PC-3 (cell line): ENCODE measurements at places on chromosomes 5 and 9. TPM values are rescaled to one million over a fixed set of nuclear protein-coding genes. Genes with fewer than 3 reads are reported as not detected.

DNA sequence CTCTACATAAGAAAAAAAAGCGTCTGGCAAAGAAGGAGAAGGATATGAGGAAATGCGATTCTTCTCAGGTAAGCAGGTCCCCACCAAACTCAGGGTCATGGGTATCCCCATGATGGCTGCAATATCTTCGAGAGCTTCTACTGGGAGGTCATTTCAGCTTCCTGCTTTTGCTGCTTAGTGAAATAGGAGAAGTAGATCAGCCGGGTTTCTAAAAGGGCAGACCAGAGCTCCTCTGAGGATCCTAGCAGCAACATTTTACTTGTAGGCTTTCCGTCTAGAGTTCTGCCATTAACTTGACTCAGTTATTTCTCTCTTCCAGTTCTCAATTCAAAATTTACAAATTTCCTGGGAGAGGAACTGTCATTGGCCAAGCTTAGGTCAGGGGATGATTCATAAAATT is 134.7 kb downstream of the DPYSL3 start:
- H3K27me3 ChIP-seq: no peaks in the 10 kb centered on the region
- H3K4me1 ChIP-seq: no peaks in the 10 kb centered on the region
- no peak overlapping the region for H3K27ac ChIP-seq
- no peak overlapping the region for H3K4me3 ChIP-seq

GRCh38 chr5:125863579-125863978 is 559.6 kb upstream of the GRAMD2B start:
- no peaks in the 10 kb centered on the region for H3K36me3 ChIP-seq
- no peaks in the 10 kb centered on the region for H3K4me1 ChIP-seq
- H3K4me3 ChIP-seq: no peak overlapping the region
- no peaks in the 10 kb centered on the region for H3K27me3 ChIP-seq
- DNase-seq: no peak

DNA sequence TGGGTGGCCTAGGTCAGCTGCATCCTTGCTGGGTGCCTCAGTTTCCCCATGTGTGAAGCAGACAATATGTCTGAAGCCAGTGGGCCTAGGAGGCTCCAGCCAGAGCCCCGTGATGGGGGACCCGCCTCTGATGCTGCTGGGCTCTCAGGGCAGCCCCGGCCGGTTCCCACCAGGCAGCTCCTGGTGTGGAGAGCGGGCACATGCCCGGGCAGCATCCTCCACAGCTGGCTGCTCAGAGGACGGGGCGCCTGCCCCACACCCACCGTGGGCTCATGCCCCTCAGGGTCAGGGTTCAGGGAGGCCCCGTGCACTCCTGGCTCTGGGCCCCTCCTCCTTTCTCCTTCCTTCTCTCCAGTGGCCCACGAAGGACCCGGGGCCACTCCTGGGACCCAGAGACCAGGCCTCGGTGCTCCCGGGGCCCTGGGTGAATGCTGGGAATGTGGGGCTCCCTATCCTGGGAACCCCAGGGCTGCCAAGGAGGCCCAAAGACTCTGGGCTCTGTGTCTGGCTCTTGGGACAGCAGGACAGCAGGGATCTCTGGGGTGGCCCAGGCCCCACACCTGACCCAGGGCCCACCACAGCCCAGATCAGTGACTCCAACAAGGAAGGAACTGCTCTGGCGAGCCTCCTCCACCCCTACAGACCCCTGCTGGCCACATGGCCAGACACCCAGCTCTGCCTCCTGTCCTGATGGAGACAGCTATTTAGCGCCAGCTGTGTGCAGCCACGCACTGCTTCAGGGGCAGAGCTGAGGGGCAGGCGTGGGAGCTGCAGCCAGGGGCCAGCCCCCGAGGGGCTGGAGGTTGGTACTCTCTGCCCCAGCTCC is 39.5 kb upstream of the EGFL7 start:
- no peak for DNase-seq
- no peaks in the 10 kb centered on the region for H3K36me3 ChIP-seq
- H3K4me1 ChIP-seq: no peaks in the 10 kb centered on the region
- H3K4me3 ChIP-seq: no peak overlapping the region

- peak; percentile 54 for DNase-seq
- H3K27me3 ChIP-seq: no peaks in the 10 kb centered on the region
- no peaks in the 10 kb centered on the region for H3K36me3 ChIP-seq
Observed at GRCh38 chr5:173781432-173781815, 106.7 kb upstream of the CPEB4 start.

DNA sequence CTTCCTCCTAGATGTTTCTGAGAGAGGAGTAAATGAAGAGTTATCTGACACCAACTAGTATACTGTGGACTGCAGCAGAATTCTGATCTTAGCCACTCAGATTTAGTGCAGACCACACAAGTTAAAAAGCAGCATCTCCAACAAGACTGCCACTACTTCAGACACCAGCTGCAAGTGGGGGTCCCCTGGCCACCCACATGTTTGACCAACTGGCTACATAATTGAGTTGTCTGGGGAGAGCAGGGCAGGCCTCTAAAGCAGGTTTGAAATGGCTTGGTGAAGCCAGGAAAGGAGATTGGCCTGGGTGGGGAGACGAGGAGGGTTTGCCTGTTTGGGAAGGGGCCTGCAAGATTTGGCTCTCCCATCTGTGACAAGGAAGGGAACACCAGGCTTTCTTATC is 40.5 kb upstream of the FAM81B start:
- H3K4me3 ChIP-seq: no peak overlapping the region
- H3K27me3 ChIP-seq: peaks cover 7% of the 10 kb centered on the region; the same call in 1 of the 2 replicates
- no peaks in the 10 kb centered on the region for H3K36me3 ChIP-seq
- no peak overlapping the region for H3K27ac ChIP-seq

GRCh38 chr9:81122749-81123148 is 566.6 kb downstream of the TLE1 start:
- H3K27ac ChIP-seq: no peak overlapping the region
- peaks cover 24% of the 10 kb centered on the region for H3K4me1 ChIP-seq
- H3K36me3 ChIP-seq: no peaks in the 10 kb centered on the region
- H3K27me3 ChIP-seq: no peaks in the 10 kb centered on the region
- no peak for DNase-seq
- H3K4me3 ChIP-seq: no peak overlapping the region

GRCh38 chr5:176547802-176548201 is 1.3 kb upstream of the CDHR2 start:
- DNase-seq: peak; percentile 45
- H3K27ac ChIP-seq: peak overlapping the region; percentile 77
- no peaks in the 10 kb centered on the region for H3K27me3 ChIP-seq

DNA sequence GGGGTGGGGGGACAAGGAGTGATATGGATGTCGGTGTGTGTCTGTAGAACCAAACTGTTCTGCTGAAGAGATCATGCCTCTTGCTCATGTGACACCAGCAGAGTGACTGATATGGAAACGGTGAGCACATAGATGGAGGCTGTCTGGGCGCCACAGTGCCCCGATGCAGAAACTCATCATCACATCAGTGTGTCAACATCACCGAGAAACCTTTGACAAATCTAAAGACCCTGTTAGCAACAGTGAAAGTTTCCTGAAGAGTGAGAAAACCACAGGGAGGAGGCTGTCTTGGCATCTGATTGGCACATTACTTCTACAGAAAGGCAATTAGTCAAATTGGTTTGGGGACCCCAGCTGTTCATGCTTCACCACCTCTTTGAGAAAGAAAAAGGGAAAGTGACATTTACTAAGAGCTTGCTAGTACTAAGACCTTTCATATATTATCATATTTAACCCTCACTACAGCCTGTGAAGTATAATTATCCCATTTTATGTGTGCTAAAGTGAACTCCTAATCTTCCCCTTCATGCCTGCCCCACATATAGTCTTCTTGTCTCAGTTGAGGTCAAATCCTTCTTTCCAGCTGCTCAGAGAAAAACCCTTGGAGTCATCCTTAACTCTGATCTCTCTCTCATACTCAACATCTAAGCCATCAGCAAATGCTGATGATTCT is 25.6 kb downstream of the CSF2 start:
- peak overlapping the region; percentile 29 for H3K27ac ChIP-seq
- no peak for DNase-seq
- H3K27me3 ChIP-seq: no peaks in the 10 kb centered on the region

DNA sequence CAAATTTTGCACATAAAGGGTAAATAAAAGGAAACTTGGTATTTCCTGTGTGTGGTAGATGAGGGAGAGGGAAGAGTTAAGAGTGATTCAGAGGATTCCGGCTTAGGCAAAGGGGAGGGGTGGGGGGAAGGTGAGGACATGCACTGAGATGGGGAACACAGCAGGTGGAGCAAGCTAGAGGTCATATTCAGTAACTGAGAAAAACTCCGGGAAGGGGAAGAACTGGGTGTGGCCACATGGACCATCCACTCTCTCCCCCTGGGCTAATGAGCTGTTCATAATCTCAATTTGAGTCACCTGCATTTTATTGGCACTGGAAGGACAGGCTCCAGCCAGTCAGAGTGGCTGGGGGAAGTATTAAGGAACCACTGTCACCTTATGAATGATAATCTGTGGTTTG is 45.1 kb upstream of the UGCG start:
- H3K27ac ChIP-seq: peak overlapping the region; percentile 80
- H3K27me3 ChIP-seq: no peaks in the 10 kb centered on the region
- no peaks in the 10 kb centered on the region for H3K36me3 ChIP-seq
- peak; percentile 93 for DNase-seq

DNA sequence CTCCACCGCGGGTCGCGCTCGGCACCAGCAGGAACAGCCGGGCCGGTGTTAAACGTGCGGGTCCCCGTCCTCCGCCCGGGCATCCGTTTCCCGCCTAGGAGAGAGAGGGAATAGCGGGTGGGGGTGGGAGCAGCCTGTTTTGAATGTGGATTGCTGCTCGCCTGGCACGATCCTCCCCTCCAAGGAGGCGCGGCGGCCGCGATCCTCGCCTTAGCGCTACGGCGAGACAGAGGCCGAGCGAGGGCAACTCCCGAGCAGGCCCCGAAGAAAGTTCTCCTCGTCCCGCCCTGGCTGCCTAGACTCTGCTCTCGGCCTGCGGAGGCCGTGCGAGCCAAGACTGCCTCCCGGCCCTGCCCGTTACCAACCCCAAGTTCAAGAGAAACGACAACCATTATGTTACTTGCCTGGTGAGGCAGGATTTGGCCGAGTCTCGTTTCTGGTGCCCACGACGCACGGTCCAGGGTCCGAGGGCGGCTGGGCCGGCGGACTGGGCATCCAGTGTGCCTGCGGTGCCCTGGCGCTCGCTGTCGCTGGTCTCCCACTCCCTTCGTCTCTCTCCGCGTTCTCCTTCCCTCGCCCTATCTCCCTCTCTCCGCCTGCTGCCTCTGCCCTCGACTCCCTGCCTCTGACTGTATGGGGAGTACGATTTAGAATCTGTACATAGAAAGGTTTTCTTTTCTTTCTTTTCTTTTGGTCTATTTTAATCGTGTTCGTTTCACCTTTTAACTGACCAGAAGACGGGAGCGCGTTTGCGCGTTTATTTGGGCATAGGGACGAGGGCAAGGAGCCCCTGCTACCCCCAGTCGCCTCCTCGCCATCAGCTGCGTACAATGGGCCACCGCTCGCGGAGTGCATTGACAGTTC is 724 bp downstream of the NR2F1-AS1 start:
- peak overlapping the region; percentile 70 for H3K27ac ChIP-seq
- peaks cover 27% of the 10 kb centered on the region for H3K4me1 ChIP-seq
- peak; percentile 40 for DNase-seq
- H3K27me3 ChIP-seq: no peaks in the 10 kb centered on the region
- peak overlapping the region; percentile 86 for H3K4me3 ChIP-seq

DNA sequence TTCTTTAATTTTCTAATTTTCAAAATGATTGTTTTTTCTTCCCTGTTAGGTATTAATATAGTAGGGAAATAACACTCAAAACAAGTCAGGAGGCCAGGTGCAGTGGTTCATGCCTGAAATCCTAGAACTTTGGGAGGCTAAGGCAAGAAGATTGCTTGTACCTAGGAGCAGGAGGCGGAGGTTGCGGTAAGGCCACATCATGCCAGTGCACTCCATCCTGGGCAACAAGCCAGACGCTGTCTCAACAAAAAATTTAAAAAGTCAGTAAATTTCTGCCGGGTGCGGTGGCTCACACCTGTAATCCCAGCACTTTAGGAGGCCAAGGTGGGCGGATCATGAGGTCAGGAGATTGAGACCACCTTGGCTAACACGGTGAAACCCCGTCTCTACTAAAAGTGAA is 10.2 kb upstream of the CDK7 start:
- H3K36me3 ChIP-seq: no peaks in the 10 kb centered on the region
- DNase-seq: peak; percentile 65
- no peaks in the 10 kb centered on the region for H3K4me1 ChIP-seq

DNA sequence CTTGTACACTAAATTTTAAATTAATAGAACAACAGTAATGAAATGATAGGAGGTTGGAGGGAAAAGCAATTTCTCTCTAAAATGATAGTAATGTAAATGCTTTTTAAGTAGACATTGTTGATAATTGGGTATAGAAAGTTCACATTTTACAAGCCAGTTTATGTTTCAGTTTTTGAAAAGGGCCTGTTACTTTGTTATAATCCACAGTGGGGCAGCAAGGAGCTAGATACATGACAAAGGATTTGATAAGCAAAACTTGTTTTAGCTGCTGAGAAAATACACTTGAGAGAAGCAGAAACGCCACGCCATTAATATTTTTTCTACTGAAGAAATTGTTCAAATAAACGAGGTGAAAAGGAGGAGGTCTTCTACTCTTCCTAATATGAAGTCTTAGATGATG is 30.2 kb downstream of the SREK1 start:
- no peaks in the 10 kb centered on the region for H3K27me3 ChIP-seq
- H3K27ac ChIP-seq: no peak overlapping the region
- peaks cover 14% of the 10 kb centered on the region for H3K36me3 ChIP-seq
- H3K4me1 ChIP-seq: 0 out of 2 replicates have a peak, but pooled peaks cover under 1% of the 10 kb centered on the region

GRCh38 chr5:38613490-38613889 is 57.0 kb upstream of the LIFR start:
- H3K4me3 ChIP-seq: no peak overlapping the region
- DNase-seq: no peak
- H3K27ac ChIP-seq: no peak overlapping the region
- H3K36me3 ChIP-seq: no peaks in the 10 kb centered on the region
- H3K4me1 ChIP-seq: peaks cover 9% of the 10 kb centered on the region; the same call in 1 of the 2 replicates

- H3K27ac ChIP-seq: no peak overlapping the region
- DNase-seq: no peak
- H3K36me3 ChIP-seq: peaks cover 12% of the 10 kb centered on the region
- no peak overlapping the region for H3K4me3 ChIP-seq
Observed at GRCh38 chr9:99235926-99236634, 14.0 kb downstream of the SEC61B start.

Gene FGF18
- total RNA-seq: 0.26 TPM in 1 of 2 replicates, not detected in the other

Gene CCDC127
- total RNA-seq: 4.1 and 5.4 TPM in 2 replicates

Gene SV2C
- total RNA-seq: not detected in 2 replicates

Gene CDC20B
- not detected in 2 replicates for total RNA-seq

Gene ZNF883
- total RNA-seq: not detected in 2 replicates

Gene EQTN
- not detected in 2 replicates for total RNA-seq

Gene MRPS2
- 62.4 and 73.4 TPM in 2 replicates for total RNA-seq

Gene PTPN3
- 8.4 and 8.7 TPM in 2 replicates for total RNA-seq

Gene PGM5
- 75.5 and 90.2 TPM in 2 replicates for total RNA-seq

Gene PAEP
- not detected in 2 replicates for total RNA-seq
